ENCODE measurements at places on chromosomes 5 and 9.

DNA sequence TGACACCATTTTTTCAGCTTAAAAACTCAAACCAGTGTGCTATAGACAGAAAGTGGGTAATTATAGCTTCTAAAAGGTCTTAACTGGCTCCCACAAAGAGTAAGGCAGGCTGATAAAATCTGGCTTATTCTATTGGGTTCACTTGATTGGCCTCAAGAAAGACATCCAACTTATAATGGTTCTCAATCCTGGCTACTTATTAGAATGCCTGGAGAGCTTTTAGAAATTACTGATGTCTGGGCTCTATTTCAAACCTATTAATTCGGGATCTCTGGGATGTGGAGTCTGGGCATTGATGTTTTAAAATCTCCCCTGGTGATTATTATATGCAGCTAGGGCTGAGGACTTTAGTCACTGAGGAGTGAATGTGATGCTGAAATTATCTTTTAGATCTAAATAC lies 188.0 kb downstream of the TARS1 start:
- no peak for DNase-seq

DNA sequence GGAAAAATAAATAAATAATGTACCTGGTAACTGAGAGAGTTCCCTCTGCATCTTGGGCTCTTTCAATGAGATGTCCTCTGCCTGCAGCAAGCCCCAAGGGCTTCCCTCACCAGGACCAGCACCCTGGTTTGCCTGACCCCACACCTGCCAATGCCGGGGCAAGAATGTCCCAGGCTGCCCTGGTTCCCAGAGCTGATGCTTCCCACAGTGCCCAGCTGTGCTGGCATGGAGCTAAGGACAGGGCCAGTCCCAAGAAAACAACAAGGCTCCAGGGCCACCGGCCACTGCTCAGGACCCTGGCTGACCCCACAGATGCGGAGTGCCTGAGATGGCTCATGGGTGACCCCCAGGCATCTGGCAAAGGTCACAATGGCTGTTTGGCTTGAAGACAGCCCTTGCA lies 123.5 kb downstream of the KCNIP1 start:
- DNase-seq = no peak

- DNase-seq = no peak
Observed at GRCh38 chr5:139514486-139514856, 31.9 kb upstream of the STING1 start.

- DNase-seq = no peak
Observed at GRCh38 chr9:79990536-79990935, 418.8 kb downstream of the TLE4 start.

GRCh38 chr5:121144764-121145163 lies 680.7 kb downstream of the PRR16 start:
- DNase-seq = no peak
